Aorta (tissue), 5 donors: ENCODE measurements at places on chromosomes 1 and 21.

- H3K27ac ChIP-seq: no peak overlapping the region
- no peaks in the 10 kb centered on the region for H3K36me3 ChIP-seq
These were observed 9.0 kb downstream of the A3GALT2 start for GRCh38 chr1:33311706-33312412.

- H3K27ac ChIP-seq: no peak overlapping the region
- H3K4me1 ChIP-seq: no peaks in the 10 kb centered on the region
- no peaks in the 10 kb centered on the region for H3K27me3 ChIP-seq
- DNase-seq: no peak
These were observed 584.1 kb downstream of the PTPRU start for GRCh38 chr1:29820401-29820800.

DNA sequence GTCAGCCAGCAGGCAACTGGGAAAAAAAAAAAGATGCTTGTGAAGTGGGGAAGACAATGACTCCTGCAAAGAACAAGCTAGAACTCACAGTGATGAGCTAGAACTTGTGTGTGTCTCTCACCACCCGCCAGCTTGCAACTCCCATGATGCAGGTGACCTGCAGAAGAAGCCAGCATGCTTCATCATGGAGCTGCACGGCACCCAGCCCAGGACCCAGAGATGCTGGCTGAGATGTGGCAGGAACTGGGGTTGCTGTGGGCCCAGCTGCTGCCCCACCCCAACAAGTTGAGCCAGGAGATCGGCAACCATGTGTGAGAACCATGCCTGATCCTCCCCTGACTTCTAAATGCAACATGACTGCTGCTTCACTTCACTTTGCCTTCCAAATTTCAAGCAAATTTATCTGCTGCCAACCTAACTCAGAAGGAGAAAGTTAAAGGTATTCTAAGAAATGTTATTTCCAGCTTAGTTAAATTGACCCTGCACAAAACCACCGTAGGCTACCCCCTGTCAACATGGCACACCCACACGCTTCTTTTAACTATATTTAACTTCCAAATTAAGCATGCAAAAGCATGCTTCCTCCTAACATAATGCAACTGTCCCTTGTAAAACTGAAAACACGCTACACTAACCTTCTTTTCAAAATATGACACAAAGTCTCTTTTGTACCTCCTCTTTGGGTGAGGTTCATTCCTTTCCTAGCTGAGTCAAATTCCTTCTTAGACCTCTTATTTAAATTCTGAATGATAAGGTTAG lies 166.0 kb upstream of the IGSF21 start:
- no peak overlapping the region for H3K4me3 ChIP-seq
- no peaks in the 10 kb centered on the region for H3K27me3 ChIP-seq
- H3K4me1 ChIP-seq: no peaks in the 10 kb centered on the region
- no peak for DNase-seq
- no peaks in the 10 kb centered on the region for H3K36me3 ChIP-seq

GRCh38 chr1:199096591-199096990 lies 457.8 kb downstream of the PTPRC start:
- no peak overlapping the region for H3K4me3 ChIP-seq
- DNase-seq: no peak
- H3K27ac ChIP-seq: no peak overlapping the region
- no peaks in the 10 kb centered on the region for H3K4me1 ChIP-seq

DNA sequence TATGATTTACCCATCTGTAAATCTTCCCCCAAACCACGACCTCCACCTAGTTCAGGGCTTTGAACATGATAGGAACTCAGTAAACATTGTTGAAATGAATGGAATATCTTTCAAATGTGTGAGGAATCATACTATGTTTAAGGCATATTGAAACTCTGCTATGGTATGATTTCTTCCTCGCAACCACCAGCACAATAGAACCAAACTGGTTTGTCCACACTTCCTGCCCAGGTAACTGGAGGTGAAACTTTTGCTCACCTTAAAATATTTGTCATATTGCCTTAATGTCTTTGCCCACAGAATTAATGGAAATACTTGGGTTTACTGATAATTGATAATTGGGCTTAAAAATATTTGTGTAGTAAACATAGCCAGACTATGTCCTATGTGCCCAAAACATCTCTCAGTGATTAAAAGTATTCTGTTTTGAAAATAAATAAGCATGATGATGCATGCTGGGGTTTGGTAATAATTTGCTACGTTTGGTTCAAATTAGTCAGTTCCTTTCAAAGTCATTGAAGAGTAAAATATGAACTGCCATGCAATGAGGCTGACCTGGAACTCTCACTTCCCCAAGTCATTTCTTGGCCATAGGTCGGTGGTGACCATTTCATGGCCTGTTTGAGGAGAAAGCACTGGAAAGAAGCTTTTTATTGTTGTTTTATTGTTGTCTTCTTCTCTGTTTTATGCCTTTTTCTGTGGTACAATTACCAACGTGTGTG lies 73.3 kb downstream of the TNFSF18 start:
- no peak for DNase-seq
- H3K4me3 ChIP-seq: no peak overlapping the region
- H3K27ac ChIP-seq: no peak overlapping the region
- H3K36me3 ChIP-seq: no peaks in the 10 kb centered on the region

- H3K36me3 ChIP-seq: no peaks in the 10 kb centered on the region
- DNase-seq: no peak
- no peak overlapping the region for H3K4me3 ChIP-seq
These were observed 20.5 kb downstream of the FCRL4 start for GRCh38 chr1:157577420-157577819.

DNA sequence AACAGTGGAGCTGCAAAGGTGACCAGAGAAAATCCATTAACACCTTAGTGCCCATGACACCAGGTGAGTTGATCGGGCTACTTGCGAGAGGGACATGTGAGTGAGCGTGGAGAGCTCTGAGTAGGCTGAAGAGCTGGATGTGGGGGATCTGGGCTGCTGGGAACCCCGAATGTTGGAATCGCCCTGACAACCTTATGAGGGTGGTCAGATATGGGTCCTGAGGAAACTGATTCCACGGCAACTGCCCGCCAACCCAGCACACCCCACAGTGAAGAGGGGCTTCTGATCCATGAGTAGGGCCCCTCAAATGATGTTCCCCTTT lies 705 bp upstream of the QSOX1 start:
- DNase-seq: no peak
- H3K4me1 ChIP-seq: peaks cover 4% of the 10 kb centered on the region
- H3K27me3 ChIP-seq: no peaks in the 10 kb centered on the region
- H3K4me3 ChIP-seq: peak overlapping the region; percentile 49
- peak overlapping the region; percentile 1 for H3K27ac ChIP-seq

GRCh38 chr1:212699104-212699624 lies 476 bp downstream of the BATF3 start:
- H3K4me3 ChIP-seq: peak overlapping the region; percentile 71
- H3K4me1 ChIP-seq: no peaks in the 10 kb centered on the region
- H3K36me3 ChIP-seq: no peaks in the 10 kb centered on the region
- no peak overlapping the region for H3K27ac ChIP-seq
- H3K27me3 ChIP-seq: no peaks in the 10 kb centered on the region
- DNase-seq: peak; percentile 86

GRCh38 chr1:161197560-161198193 lies 1.2 kb downstream of the ADAMTS4 start:
- H3K4me3 ChIP-seq: no peak overlapping the region
- no peaks in the 10 kb centered on the region for H3K4me1 ChIP-seq
- no peaks in the 10 kb centered on the region for H3K36me3 ChIP-seq
- no peaks in the 10 kb centered on the region for H3K27me3 ChIP-seq
- peak; percentile 51 for DNase-seq
- no peak overlapping the region for H3K27ac ChIP-seq

- H3K4me1 ChIP-seq: no peaks in the 10 kb centered on the region
- no peaks in the 10 kb centered on the region for H3K27me3 ChIP-seq
- DNase-seq: no peak
- H3K4me3 ChIP-seq: no peak overlapping the region
- no peak overlapping the region for H3K27ac ChIP-seq
These were observed 99.6 kb downstream of the APP start for GRCh38 chr21:26070822-26071425.

GRCh38 chr1:3558036-3558726 lies 53.1 kb downstream of the MEGF6 start:
- no peaks in the 10 kb centered on the region for H3K36me3 ChIP-seq
- H3K27ac ChIP-seq: no peak overlapping the region
- no peaks in the 10 kb centered on the region for H3K4me1 ChIP-seq
- no peak overlapping the region for H3K4me3 ChIP-seq
- H3K27me3 ChIP-seq: no peaks in the 10 kb centered on the region
